Esophagus squamous epithelium (tissue), 5 donors: ENCODE measurements at places on chromosomes 4 and X. TPM values are rescaled to one million over a fixed set of nuclear protein-coding genes. Genes with fewer than 3 reads are reported as not detected.

- no peak for DNase-seq
These were observed 146.5 kb downstream of the IL1RAPL2 start for GRCh38 chrX:104712515-104712914.

The SMR3B gene
- total RNA-seq: not detected

GRCh38 chr4:123284168-123284567 lies 112.4 kb upstream of the SPRY1 start:
- no peak for DNase-seq

The MAP7D2 gene
- total RNA-seq: 0.09 TPM

GRCh38 chrX:39678914-39679313 lies 418.8 kb downstream of the BCOR start:
- no peak for DNase-seq

DNA sequence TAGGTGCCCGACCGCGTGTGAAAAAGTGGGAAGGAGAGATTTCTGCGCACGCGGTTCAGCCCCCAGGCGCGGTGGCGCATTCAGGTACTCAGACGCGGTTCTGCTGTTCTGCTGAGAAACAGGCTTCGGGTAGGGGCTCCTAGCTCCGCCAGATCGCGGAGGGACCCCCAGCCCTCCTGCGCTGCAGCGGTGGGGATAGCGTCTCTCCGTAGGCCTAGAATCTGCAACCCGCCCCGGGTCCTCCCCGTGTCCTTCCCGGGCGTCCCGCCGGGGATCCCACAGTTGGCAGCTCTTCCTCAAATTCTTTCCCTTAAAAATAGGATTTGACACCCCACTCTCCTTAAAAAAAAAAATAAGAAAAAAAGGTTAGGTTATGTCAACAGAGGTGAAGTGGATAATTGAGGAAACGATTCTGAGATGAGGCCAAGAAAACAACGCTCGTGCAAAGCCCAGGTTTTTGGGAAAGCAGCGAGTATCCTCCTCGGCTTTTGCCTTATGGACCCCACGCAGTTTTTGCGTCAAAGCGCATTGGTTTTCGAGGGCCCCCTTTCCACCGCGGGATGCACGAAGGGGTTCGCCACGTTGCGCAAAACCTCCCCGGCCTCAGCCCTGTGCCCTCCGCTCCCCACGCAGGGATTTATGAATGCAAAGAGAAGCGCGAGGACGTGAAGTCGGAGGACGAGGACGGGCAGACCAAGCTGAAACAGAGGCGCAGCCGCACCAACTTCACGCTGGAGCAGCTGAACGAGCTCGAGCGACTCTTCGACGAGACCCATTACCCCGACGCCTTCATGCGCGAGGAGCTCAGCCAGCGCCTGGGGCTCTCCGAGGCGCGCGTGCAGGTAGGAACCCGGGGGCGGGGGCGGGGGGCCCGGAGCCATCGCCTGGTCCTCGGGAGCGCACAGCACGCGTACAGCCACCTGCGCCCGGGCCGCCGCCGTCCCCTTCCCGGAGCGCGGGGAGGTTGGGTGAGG lies 3.7 kb downstream of the SHOX start:
- no peak for DNase-seq

The SLC10A3 gene
- 28.0 TPM for total RNA-seq

- DNase-seq: no peak
These were observed 30.5 kb upstream of the TCEAL4 start for GRCh38 chrX:103554687-103555424.

DNA sequence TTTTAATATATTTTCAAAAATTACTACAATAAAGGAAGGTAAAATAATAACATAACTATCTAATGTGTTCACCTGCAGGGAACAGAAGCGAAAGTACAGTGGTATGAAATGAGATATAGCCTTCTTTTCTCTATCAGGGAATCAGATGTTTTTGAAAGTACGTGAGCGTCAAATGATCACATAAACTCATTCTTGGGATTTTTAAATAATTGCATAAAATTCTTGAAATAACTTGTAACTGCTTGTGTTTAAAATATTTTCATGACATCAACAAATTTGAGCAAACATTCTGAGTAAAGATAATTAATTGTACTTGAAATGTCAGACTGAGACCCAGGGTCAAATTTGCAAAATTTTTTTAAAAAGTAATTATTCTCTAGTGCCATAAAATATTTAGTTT lies 193.5 kb upstream of the NEIL3 start:
- no peak for DNase-seq

DNA sequence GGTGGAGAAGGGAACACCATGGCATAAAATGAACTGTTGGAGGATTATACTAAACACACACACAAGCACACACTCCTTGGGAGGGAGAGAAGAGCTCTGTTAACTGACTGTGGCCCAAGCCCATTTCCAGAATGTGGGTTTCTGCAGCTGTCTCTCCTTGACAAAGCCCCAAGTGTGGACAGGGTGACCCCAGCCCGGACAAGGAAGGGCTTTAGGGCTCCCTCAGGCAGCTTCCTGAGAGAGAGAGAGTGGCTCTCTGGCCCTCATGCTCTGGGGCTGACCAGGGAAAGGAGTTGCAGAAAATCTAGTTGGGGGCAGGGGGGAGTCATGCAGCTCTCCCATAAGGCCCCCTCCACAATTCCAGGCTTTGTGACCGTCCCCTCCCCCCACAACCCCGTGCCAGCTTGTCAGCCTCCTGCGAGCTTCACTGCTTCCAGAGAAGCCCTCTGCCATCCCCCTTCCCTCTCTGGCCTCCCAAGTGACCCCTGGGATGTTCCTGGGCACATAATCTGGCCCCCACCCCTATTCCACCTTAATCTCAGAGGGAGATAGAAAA lies 590 bp downstream of the ARHGEF9 start:
- DNase-seq: no peak

The ADAMTS3 gene
- 0.57 TPM for total RNA-seq

The AFM gene
- not detected for total RNA-seq

GRCh38 chrX:153732401-153732800 lies 7.7 kb downstream of the ABCD1 start:
- DNase-seq: no peak
